ENCODE measurements at places on chromosomes 7 and 10. TPM values are rescaled to one million over a fixed set of nuclear protein-coding genes. Genes with fewer than 3 reads are reported as not detected.
A peak's percentile ranks its signal among the peaks of the same experiment; 100 is the strongest.

- H3K36me3 ChIP-seq = peaks cover 10% of the 10 kb centered on the region
- no peaks in the 10 kb centered on the region for H3K27me3 ChIP-seq
- no peak overlapping the region for H3K27ac ChIP-seq
- H3K4me1 ChIP-seq = peaks cover 23% of the 10 kb centered on the region
Observed at GRCh38 chr10:130140425-130140824, 4.2 kb downstream of the GLRX3 start.

DNA sequence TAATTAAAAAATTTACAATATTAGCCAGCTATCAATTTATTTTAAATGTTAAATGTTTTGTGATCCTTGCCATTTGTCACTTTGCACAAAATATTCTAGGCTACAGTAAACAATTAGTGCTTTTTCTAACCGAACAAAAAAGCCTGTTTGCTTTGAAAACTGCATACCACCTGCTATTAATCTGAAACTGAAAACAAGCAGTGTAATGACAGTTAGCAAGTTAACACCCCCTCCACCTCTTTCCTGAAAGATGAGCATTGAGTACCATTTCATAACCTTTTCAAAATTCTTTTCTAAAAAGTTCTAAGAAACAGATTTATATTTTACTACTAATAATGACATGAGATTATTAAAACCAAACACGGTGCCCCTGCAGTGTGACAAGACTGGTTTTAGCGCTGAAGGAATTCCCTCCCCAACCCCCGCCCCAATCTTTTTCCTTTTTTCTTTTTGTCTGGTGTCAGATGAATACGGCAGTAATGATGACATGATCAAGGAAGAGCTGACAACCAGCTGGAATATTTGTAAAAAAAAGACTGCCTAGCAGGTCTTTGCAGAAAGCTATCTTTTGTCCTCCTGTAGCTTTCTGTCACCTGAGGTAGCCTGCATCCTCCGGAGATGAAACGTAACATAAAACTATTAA is 175.6 kb downstream of the CHCHD3 start:
- H3K27ac ChIP-seq = no peak overlapping the region
- H3K4me1 ChIP-seq = no peaks in the 10 kb centered on the region
- no peaks in the 10 kb centered on the region for H3K27me3 ChIP-seq
- DNase-seq = no peak
- no peak overlapping the region for H3K4me3 ChIP-seq

GRCh38 chr7:81719865-81720264 is 50.0 kb downstream of the HGF start:
- no peaks in the 10 kb centered on the region for H3K27me3 ChIP-seq
- peaks cover 9% of the 10 kb centered on the region for H3K4me1 ChIP-seq
- DNase-seq = no peak
- H3K36me3 ChIP-seq = peaks cover 19% of the 10 kb centered on the region

DNA sequence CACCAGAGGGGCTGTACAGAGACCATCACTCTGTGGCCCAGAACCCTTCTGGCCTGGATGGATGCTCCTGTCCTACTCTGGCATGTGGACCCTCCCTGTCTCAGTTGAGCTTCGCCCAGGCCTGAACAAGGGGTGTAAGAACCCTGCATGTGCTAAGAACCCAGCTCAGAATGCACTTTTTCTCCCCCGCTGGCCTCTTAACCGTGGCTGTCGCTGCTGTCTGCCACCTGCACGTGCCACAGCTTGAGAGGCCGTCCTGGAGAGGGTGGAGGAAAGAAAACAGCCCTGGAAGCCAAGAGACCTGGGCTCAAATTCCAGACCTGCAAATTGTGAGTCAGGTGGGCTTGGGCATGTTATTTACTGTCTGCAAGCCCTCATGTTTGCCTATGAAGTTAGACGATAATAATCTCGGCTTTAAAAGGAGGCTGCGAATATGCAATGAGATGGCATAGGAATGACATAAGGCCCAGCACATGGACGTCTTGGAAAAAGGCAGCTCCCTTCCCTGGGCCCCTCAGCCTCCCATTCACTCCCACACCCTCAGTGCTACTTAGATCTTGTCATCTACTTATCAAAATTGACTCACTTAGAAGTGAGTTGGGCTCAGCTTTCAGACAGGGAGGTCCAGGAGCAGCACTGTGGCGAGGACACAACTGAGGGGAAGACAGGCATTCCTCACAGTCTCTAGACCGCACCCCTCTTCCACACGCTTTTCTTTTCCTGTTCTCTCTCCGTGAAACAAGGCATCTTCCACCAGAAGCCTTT is 31.4 kb downstream of the FIGNL1 start:
- no peak overlapping the region for H3K27ac ChIP-seq
- no peaks in the 10 kb centered on the region for H3K27me3 ChIP-seq
- H3K36me3 ChIP-seq = no peaks in the 10 kb centered on the region
- no peaks in the 10 kb centered on the region for H3K4me1 ChIP-seq
- no peak overlapping the region for H3K4me3 ChIP-seq

- no peaks in the 10 kb centered on the region for H3K36me3 ChIP-seq
- peaks cover 27% of the 10 kb centered on the region for H3K4me1 ChIP-seq
Observed at GRCh38 chr7:154096-154799, 38.1 kb upstream of the FAM20C start.

DNA sequence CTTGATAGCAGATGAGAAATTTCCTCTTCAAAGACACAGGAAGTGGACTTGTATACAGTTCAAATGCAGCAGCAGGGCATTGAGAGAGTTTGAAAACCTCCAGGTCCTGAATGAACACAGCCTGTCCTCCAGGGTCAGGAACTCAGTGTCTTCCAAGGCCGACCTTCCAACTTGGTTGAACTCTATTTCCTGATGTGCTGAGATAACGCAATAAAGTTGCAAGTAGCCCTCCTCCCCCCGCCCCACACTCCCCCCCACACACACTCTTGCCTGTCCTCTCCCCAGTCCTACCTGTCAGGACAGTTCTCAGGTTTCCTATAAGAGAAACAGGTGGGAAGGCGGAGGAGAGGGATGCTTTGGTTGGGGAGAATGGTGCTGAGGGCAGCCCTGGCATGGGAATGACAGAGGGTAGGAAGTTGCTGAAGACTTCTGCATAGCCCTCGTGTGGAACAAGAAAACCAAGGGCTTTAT is 90.0 kb downstream of the CCDC71L start:
- H3K4me3 ChIP-seq = no peak overlapping the region
- H3K27me3 ChIP-seq = no peaks in the 10 kb centered on the region
- no peaks in the 10 kb centered on the region for H3K36me3 ChIP-seq
- H3K27ac ChIP-seq = no peak overlapping the region
- peaks cover 6% of the 10 kb centered on the region for H3K4me1 ChIP-seq

GRCh38 chr10:70280099-70280498 is 3.7 kb downstream of the NPFFR1 start:
- H3K27ac ChIP-seq = no peak overlapping the region
- H3K36me3 ChIP-seq = no peaks in the 10 kb centered on the region
- no peaks in the 10 kb centered on the region for H3K4me1 ChIP-seq
- H3K4me3 ChIP-seq = no peak overlapping the region

- H3K36me3 ChIP-seq = no peaks in the 10 kb centered on the region
Observed at GRCh38 chr10:46524472-46525176, 31.8 kb downstream of the GPRIN2 start.

- peak; percentile 98 for DNase-seq
- peak overlapping the region; percentile 86 for H3K4me3 ChIP-seq
- no peaks in the 10 kb centered on the region for H3K27me3 ChIP-seq
- H3K36me3 ChIP-seq = peaks cover 25% of the 10 kb centered on the region
- H3K27ac ChIP-seq = peak overlapping the region; percentile 73
Observed at GRCh38 chr7:100602889-100603725, 944 bp downstream of the PCOLCE start.

DNA sequence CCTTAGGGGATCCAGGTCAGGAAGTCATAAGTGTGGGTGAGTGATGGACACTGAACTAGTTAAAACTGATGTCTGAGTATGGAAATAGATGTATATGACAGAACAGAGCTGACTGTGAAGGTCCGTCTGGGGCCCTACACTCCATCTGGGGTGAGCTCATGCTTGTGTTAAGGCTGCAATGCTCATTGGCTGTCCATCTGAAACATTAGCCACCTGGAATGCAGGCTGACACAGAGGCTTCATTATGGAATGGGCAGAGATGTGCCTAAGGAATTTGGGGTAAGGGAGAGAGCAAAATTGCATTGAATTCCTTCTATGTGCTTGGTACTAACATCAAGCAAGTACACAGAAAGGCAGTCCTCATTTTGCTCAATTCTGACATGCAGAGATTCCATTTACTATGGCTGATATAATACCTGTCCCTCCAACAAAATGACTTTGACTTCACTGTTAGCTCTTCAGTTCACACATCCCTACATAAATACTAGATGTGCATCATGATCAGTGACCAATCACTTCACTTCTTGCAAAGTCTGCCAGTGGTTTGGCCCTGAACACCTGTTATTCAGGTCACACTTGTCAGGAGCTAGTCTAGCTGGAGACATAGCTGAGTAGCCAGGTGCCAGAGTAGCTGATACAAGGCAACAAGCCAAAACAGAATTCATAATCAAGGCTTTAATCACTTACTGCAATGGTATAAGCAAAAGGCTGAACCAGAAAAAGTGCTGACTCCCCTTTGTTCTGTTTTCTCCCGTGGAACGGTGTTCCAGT is 128.9 kb upstream of the VWC2 start:
- no peaks in the 10 kb centered on the region for H3K36me3 ChIP-seq
- H3K4me1 ChIP-seq = no peaks in the 10 kb centered on the region
- DNase-seq = no peak
- no peaks in the 10 kb centered on the region for H3K27me3 ChIP-seq

GRCh38 chr7:3067193-3067592 is 23.5 kb upstream of the CARD11 start:
- no peak overlapping the region for H3K27ac ChIP-seq
- no peaks in the 10 kb centered on the region for H3K4me1 ChIP-seq
- H3K4me3 ChIP-seq = no peak overlapping the region
- H3K27me3 ChIP-seq = no peaks in the 10 kb centered on the region
- DNase-seq = no peak
- no peaks in the 10 kb centered on the region for H3K36me3 ChIP-seq

GRCh38 chr10:88120599-88121333 is 257.3 kb downstream of the PTEN start:
- no peaks in the 10 kb centered on the region for H3K36me3 ChIP-seq
- no peaks in the 10 kb centered on the region for H3K27me3 ChIP-seq
- H3K4me3 ChIP-seq = no peak overlapping the region
- no peak for DNase-seq
- H3K4me1 ChIP-seq = peaks cover 15% of the 10 kb centered on the region
- H3K27ac ChIP-seq = no peak overlapping the region

DNA sequence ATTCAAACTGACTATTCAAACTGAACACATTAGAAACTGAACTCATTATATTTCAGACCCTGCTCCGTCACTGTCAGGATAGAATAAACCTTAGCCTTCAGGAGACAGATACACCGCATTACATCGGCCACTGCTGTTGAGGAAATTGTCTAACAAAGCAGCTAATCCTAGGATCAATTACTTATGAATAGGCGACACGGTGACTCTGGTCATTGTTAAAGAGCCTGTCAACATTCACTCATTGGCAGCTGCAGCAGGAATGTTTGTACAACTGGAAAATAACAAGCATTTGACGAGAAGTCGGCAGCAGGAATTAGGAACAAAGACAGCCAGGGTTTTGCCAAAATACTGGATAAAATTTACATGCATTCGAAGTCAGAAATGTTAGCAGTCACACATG is 112.0 kb upstream of the MKX start:
- no peaks in the 10 kb centered on the region for H3K27me3 ChIP-seq
- no peak for DNase-seq
- no peak overlapping the region for H3K27ac ChIP-seq
- H3K36me3 ChIP-seq = no peaks in the 10 kb centered on the region

DNA sequence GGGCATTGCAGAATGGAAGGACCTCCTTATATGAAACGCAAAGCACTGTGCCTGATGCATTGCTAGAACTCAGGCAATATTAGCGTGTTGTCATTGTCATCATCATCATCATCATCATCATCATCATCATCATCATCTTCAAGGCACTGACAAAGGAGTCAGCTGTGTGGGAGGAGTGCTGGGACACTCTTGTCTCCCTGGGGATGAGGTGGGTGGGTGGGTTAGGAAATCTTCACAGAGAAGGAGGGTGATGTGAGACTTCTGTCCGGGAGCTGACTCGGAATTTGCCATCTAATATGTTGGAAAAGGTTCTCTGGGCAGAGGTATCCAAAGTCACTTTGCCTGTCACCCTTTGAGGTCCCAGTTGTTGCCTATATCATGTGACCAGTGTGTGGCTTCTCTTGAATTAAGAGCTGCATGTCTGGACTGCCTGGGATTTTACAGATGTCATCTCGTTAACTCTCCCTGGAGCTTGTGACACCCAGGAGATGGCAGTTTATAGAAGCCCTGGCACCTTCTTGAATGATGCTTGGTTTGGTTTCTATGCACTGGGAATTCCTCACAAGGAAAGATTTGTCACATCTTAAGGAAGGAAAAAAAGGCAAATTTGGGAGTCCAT is 7.1 kb downstream of the HTRA1 start:
- peaks cover 5% of the 10 kb centered on the region for H3K36me3 ChIP-seq
- H3K27ac ChIP-seq = peak overlapping the region; percentile 69
- H3K4me1 ChIP-seq = peaks cover 35% of the 10 kb centered on the region
- peak; percentile 50 for DNase-seq

DNA sequence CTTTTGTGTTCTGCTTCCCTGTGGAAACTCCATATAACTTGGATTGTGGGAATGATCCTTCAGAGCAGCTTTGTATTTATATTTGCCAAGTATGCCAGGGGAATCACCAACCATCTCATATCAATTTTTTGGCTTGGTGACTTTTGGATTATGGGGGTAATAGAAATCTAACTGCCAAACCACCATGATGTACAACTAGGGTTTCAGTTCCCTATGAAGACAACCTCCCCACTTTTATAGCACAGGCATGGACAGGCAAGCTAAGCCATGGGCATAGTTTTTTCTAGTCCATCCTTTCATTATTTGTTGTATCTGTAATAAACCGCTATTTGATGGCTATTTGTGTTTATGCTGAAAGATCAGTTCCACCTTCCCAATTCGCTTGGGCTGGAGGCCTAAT is 17.7 kb downstream of the NPY start:
- no peaks in the 10 kb centered on the region for H3K27me3 ChIP-seq
- no peak overlapping the region for H3K4me3 ChIP-seq
- no peaks in the 10 kb centered on the region for H3K4me1 ChIP-seq
- no peaks in the 10 kb centered on the region for H3K36me3 ChIP-seq
- no peak overlapping the region for H3K27ac ChIP-seq
- DNase-seq = peak; percentile 69

DNA sequence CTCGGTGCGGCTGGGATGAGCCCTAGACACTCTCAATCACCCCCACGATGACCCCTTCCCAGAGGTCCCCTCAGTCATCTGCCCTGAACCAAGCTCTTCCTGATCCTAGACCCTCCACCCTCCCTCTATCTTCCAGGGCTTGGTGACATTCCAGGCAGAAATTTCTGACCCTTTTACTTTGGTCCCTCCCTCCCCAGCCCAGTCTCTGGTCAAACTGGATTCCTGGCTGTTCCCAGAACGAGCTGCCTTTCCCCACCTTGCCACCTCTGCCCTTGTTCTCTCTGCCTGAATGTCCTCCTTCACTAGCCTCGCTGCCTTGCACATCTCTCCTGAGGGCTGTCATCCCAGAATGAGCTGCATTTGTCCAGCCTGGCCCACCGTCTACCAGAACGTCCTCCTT is 1.3 kb upstream of the CLDN4 start:
- H3K4me1 ChIP-seq = peaks cover 5% of the 10 kb centered on the region
- H3K36me3 ChIP-seq = no peaks in the 10 kb centered on the region
- H3K27me3 ChIP-seq = no peaks in the 10 kb centered on the region
- H3K4me3 ChIP-seq = no peak overlapping the region
- DNase-seq = peak; percentile 29

Gene HOXA13
- total RNA-seq = 8.0 TPM

Gene OR9A2
- not detected for total RNA-seq

Gene PRF1
- not detected for total RNA-seq

Gene C10orf105
- not detected for total RNA-seq

Gene MBLAC1
- 2.2 TPM for total RNA-seq

Gene CAPZA2
- total RNA-seq = 159 TPM

Gene CTAGE4
- total RNA-seq = 0.36 TPM

Gene NEURL1
- total RNA-seq = under 0.01 TPM

Gene TAS2R5
- total RNA-seq = 1.8 TPM

Gene TMEM213
- total RNA-seq = not detected

Gene TEX36
- not detected for total RNA-seq

Gene VWC2
- not detected for total RNA-seq

Gene ADAM22
- 0.36 TPM for total RNA-seq

Gene DNA2
- total RNA-seq = 5.4 TPM

Gene MSRB2
- 6.9 TPM for total RNA-seq
